ENCODE measurements at places on chromosomes 5 and 9.

GRCh38 chr9:80156756-80157472, 585.1 kb downstream of the TLE4 start:
- DNase-seq: no peak

DNA sequence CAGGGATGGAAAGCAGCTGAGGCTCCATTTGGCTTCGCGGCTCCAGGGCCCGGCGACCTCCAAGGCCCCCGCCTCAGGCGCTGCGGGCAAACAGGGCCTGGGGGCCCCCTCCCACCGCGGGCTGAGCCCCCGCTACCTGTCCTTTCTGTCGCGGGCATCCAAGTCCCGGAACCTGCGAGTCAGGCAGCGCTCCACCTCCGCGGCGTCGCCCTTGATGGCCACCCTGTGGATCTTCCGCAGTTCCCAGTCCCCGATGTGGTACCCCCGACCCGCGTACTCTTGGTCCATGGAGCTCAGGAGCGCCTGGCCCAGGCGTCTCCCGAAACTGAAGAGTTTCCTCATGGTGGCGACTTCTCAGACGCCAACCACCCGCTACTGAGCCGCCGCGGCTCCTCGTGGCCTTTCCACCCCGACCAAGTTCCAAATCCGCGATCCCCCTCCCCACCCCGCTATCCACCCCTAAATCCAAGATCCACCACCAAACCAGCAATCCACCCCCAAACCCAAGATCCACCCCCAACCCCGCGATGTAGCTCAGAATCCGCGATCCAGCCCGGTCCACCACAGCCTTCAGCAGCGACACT, 86.5 kb upstream of the CCDC180 start:
- no peak for DNase-seq

- DNase-seq: no peak
Observed at GRCh38 chr5:4130819-4131218, 535.2 kb downstream of the IRX1 start.

- DNase-seq: no peak
Observed at GRCh38 chr5:109281136-109281690, 128.6 kb downstream of the PJA2 start.

GRCh38 chr5:143913008-143913752, 101.2 kb downstream of the HMHB1 start:
- DNase-seq: no peak

DNA sequence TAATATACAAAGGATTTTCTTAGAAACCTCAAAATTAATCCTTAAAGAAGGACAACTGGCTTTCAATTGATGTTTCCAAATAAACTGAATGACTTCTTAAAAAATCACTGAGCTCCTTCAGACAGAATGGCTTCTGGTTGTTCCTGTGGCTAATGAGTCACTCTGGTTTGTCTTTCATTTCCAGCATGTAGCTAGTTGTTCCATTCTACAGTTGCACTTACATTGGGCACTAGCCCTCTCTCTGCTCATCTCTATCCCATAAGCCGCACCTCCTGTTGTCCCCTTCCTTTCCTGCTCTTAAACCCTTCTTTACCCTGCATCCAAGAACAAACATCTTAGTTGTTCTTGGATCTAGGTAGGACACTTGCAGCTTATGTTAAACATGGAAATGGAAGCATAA, 235.3 kb upstream of the HAPLN1 start:
- DNase-seq: no peak

Data from hematopoietic multipotent progenitor cell treated with erythropoietin and hydrocortisone succinate and interleukin-3 and kit ligand, for 15 days (in vitro differentiated cells).